Sigmoid colon (tissue), 7 donors: ENCODE measurements at places on chromosomes 2 and 18. TPM values are rescaled to one million over a fixed set of nuclear protein-coding genes. Genes with fewer than 3 reads are reported as not detected.

Gene NAT8
- not detected for total RNA-seq

Gene CCDC74B
- 3.2 TPM for total RNA-seq

Gene C18orf32
- total RNA-seq = 53.9 TPM

Gene VRK2
- 32.8 TPM for total RNA-seq

DNA sequence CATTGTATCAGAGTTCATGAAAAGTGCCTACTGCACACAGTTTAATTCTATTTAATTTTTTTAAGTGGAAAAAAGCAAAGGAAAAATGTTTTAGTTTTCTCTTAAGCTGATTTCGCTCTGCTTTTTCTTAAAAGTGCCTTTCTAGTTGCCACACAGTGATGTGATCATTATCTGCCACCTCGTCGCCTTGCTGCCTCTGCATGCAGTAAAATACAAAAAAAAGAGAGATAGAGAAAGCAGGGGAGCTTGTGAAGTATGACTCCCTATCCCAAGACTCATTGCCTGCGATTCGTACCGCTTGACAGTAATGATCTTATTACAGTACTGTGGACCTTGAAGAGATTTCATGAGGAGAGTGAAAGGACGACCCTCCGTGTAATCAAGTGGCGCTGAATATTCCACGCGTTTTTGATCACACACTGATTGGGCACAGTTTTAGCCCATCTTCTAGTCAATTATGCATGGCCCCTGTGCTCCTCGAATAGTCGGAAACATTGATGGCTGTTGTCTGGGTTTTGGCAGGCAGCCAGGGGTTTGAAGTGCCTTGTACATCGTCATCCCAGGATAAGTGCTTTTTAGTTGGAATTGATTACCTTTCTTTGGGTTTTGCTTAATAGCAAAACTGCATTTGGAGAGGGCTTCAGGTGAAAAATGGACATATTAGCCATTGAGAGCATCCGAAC is 188.3 kb downstream of the GBX2 start:
- H3K27ac ChIP-seq = no peak overlapping the region
- H3K4me3 ChIP-seq = no peak overlapping the region
- H3K4me1 ChIP-seq = no peaks in the 10 kb centered on the region
- peaks cover 8% of the 10 kb centered on the region for H3K36me3 ChIP-seq
- no peak for DNase-seq

GRCh38 chr2:127086990-127087790 is 19.8 kb downstream of the BIN1 start:
- peak overlapping the region; percentile 77 for H3K27ac ChIP-seq
- H3K27me3 ChIP-seq = no peaks in the 10 kb centered on the region
- H3K4me1 ChIP-seq = peaks cover 55% of the 10 kb centered on the region
- H3K36me3 ChIP-seq = no peaks in the 10 kb centered on the region
- DNase-seq = peak; percentile 88
- peak overlapping the region; percentile 17 for H3K4me3 ChIP-seq

GRCh38 chr2:57408587-57408986 is 638.0 kb upstream of the VRK2 start:
- H3K36me3 ChIP-seq = no peaks in the 10 kb centered on the region
- no peak overlapping the region for H3K4me3 ChIP-seq
- no peak for DNase-seq
- no peaks in the 10 kb centered on the region for H3K4me1 ChIP-seq

DNA sequence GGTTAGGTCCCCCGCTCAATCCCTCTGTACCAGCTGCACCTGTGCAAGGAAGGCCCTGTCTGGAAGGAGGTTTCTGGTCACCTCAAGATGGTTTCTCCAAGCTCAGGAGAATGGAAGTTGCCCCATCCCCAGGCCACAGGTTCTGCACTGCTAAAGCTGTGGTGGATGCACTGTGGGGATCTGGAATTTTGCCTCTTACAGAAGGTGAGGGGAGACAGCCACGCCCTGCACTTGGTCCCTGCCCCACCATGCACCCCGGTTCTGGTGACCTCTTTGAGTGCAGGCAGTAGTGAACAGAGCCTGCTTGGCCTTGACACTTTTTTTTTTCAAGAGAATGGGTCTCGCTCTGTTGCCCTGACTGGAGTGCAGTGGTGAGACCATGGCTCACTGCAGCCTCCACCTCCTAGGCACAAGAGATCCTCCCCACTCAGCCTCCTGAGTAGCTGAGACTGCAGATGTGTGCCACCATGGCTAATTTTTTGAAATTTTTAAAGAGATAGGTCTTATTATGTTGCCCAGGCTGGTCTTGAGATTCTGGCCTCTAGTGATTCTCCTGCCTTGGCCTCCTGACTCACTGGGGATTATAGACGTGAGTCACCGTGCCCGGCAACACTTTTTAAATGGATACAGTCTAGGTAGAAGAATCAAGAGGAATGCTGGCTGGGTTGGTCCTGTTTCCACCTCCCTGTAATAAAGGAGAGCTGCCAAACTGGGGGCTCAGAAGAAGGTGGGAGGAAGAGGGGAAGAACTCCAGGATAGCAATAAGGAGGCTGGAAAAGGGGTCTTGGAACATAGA is 5.8 kb upstream of the NT5DC4 start:
- H3K4me1 ChIP-seq = no peaks in the 10 kb centered on the region
- DNase-seq = no peak
- H3K4me3 ChIP-seq = no peak overlapping the region
- no peak overlapping the region for H3K27ac ChIP-seq
- H3K36me3 ChIP-seq = no peaks in the 10 kb centered on the region
- no peaks in the 10 kb centered on the region for H3K27me3 ChIP-seq

DNA sequence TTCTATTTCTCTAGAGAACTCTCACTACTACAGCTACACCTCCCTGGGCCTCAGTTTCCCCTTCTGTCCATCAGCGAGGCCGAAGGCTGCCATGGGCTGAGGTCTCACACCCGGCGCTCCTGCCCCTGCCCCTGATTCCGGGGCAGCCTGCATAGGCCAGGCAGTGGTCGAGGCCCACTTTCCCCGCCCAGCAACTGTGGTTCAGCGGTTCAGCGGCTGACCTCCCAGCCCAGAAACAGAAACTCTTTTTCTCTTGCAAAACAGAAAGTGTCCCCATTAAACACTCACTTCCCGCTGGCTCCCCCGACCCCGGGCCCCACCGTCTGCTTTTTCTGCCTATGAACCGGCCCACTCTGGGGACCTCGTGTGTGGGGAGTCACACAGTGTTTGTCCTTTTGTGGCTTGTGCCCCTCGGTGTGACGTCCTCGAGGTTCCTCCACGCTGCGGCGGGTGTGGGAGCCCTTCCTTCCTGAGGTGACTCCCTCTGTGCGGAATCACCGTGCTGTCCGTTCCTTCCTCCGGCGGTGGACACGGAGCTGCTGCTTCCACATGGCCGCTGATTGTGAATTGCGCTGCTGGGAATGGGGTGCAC is 16.0 kb downstream of the PDCD1 start:
- H3K4me3 ChIP-seq = peak overlapping the region; percentile 7
- DNase-seq = peak; percentile 85
- peak overlapping the region; percentile 5 for H3K27ac ChIP-seq
- no peaks in the 10 kb centered on the region for H3K36me3 ChIP-seq

DNA sequence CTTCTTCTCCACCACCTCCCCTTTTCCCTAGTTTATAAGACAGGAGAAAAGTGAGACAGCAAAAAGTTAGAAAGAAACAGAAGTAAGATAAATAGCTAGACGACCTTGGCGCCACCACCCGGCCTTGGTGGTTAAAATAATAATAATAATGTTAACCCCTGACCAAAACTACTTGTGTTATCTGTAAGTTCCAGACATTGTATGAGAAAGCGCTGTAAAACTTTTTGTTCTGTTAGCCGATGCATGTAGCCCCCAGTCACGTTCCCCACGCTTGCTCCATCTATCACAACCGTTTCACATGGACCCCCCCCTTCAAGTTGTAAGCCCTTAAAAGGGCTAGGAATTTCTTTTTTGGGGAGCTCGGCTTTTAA is 1.5 kb upstream of the BUB1 start:
- no peak overlapping the region for H3K27ac ChIP-seq
- H3K4me3 ChIP-seq = no peak overlapping the region
- no peaks in the 10 kb centered on the region for H3K36me3 ChIP-seq
- no peak for DNase-seq
- H3K4me1 ChIP-seq = peaks cover 5% of the 10 kb centered on the region

DNA sequence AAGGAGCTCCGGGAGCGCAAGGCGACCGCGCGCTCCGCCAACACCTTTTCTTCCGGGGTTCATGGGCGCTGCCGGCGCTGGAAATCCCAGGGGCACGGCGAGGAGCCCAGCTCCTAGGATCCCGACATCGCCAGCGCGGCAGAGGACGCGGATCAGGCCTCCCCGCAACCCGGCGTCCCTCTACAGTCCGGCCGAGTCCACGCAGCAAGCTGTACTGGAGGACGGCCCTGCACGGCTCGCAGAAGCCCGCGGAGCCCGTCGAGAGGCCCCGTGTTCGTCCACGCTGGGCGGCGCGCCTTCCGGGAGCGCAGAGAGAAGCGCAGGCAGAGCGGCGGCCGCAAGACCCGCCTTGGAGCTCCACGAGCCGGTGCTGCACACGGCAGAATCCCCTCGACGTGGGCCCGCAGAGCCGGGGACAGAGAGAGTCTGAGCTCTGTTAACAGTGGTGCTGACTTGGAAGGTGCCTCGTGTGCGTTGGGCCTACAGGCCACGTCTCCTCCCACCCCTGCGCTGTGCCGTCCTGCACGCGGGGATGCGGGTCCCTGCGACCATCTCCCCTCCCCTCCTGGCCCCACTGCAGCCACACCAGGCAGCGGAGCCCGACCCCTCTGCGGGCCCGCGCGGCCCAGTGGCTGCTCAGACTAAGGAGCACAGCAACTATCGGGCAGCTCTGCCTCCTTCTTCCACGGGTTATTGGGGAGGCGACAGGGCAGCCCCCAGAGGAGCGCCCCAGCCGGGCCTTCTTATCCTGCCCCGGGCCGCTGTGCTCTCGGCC is 28.1 kb upstream of the PTPN2 start:
- H3K36me3 ChIP-seq = no peaks in the 10 kb centered on the region
- H3K27ac ChIP-seq = no peak overlapping the region
- H3K4me3 ChIP-seq = no peak overlapping the region
- no peak for DNase-seq
- H3K27me3 ChIP-seq = peaks cover 26% of the 10 kb centered on the region

DNA sequence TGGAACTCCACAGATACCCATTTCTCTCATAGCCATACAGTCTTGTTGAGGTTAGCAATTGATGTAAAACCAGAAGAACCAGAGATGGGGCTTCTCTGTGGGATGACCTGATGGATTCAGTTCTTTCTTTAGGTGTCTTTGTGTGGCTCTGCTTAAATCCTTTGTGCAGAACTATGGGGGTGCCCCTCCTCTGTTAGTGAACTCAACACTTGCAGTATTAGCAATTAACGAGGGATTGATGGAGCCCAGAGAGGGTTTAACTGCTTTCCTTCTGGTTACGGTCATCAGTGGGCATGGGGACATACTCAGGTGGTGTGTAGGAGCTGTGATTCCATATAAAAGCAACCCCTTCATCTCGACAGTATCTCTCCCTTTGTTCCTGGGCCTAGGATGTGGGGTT is 406.8 kb upstream of the FAM98A start:
- no peak overlapping the region for H3K27ac ChIP-seq
- H3K27me3 ChIP-seq = no peaks in the 10 kb centered on the region
- H3K36me3 ChIP-seq = no peaks in the 10 kb centered on the region

- no peak overlapping the region for H3K4me3 ChIP-seq
- H3K36me3 ChIP-seq = no peaks in the 10 kb centered on the region
- no peaks in the 10 kb centered on the region for H3K4me1 ChIP-seq
- DNase-seq = no peak
- no peaks in the 10 kb centered on the region for H3K27me3 ChIP-seq
Observed at GRCh38 chr2:110659248-110659647, 18.6 kb downstream of the BUB1 start.

DNA sequence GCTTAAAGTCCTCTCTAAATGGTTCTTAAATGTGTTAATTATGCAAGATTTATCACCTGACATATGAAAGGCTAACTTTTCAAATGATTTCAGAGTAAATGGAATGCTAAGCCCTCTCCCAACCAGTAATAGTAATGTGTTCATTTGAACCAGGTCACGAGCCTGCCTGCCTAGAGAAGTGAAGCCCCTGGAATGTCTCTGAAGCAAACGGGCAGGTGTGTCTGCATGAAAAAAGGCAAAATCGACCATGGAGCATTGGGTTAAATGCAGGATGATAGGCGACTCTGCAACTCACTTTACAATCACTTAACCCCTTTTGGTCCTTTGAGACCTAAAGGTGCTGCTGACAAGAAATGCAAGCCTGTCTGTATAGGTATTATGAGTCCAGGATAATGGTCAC is 798.4 kb upstream of the ACVR2A start:
- no peaks in the 10 kb centered on the region for H3K36me3 ChIP-seq
- no peak overlapping the region for H3K4me3 ChIP-seq
- no peaks in the 10 kb centered on the region for H3K27me3 ChIP-seq
- DNase-seq = no peak
- H3K27ac ChIP-seq = no peak overlapping the region

DNA sequence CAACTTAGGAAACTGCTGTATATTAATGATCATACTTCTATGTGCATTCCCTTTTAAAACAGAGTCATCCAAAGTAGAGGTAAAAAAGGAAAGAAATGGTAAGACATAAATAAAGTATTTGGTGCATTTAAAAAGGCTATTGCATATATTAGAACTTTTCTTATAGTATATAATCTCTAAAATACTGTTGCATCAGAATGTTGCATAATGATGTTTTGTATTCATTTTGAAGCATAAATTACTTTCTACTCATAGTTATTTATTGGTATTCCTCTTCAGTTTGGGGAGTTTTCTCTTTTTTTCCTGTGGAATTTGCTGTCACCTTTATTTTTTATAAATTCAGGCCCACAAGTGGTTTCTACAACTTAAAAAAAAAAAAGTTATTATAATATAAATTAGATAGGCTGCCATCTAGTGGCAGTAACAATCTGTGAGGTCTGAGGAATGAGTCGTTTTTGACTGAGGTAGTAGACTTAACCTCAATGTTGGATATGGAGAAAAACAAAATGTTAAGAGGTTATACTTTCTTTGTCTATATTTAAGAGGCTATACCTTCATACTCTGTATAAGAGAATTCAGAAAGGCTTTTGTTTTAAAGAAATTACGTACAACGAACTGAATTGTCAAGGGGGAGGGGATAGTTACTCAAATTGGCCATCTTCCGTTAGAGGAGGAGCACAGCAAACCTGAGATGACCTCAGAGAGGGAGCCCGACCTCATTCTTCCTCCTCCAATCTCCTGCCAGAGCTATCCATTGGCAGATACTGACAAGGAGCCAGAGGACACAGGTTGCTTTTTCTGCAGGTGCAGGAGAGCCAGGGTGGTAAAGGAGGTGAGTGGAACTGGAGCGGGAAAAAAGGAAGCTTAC is 23.8 kb downstream of the ANKAR start:
- no peaks in the 10 kb centered on the region for H3K4me1 ChIP-seq
- H3K36me3 ChIP-seq = no peaks in the 10 kb centered on the region
- no peak overlapping the region for H3K27ac ChIP-seq
- H3K27me3 ChIP-seq = no peaks in the 10 kb centered on the region
- DNase-seq = no peak
